Stimulated activated CD8-positive, alpha-beta memory T cell treated with anti-CD3 and anti-CD28 coated beads, Interleukin-4, amount 100 ng/mL, for 48 hours (primary cell): ENCODE measurements at places on chromosomes 7 and 10.

DNA sequence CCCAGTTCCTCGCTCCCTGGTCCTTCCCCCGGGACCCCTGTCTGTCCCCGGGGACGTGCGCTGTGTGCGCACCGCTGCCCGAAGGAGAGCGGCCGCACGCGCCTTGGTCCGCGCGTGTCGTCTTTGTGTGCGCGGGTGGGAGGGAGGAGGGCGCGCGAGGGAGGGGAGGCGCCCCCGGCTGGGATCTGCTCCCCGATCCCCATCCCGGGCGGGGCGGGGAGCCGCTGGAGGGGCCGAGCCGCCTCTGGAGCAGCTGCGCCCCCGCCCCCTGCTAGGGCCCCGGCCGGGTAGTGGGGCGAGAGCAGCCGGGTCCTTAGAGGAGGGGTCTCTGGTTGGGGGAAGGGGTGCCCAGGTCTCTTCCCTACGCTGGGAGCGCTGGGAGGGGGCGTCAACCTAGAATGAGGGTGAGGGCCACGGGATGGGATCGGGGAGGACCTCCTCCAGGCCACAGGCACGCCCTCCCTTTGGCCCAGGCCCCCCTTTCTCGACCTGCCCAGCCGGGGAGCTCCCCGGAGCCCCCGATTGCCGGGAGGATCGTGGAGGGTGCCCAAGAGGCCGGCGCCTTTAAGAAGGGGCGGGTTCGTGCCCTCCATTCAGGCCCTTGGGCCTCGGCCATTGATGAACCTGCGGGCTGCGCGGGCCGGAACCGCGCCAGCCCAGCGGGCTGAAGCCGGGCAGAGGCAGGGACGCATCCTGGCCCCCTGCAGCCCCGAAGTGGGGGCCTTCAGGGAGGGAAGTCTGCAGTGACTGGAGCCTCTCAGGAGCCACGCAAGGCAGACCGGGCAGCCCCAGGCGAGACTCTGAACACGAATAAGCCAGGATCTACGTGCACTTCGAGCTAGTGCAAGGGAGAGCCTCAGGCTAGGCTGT is 678 bp downstream of the SH2B2 start:
- peak; percentile 42 for DNase-seq

GRCh38 chr10:100660945-100661344 is 84.4 kb upstream of the PAX2 start:
- DNase-seq = no peak

DNA sequence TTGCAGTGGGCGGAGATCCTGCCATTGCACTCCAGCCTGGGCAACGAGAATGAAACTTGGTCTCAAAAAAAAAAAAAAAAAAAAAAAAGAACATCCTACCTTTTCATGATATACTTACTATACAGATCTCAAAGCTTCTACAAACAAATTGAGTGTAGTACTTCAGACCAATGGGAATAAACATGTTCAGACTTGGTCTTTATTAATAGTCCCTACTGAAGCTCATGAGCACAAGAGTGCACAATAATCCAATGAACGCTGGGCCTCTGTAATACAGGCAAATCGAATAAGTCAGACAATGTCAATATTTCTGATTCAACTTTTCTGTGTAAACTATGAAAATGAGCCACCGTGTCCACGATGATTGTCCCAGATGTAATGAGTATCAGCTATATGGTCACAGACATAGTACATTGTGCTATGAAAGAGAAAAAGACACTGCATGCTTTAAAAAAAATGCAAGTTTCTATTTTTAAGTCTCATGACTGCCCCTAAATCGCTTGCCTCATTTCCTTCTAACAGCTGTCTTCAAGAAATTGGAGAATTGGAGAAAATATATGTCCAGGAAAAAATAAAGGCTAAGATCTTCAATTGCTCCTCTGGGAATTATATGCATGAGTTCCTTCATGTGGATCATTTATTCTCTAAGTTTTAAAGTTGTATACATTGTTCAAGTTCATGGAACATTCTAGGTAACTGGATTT is 64.0 kb upstream of the CTTNBP2 start:
- no peak for DNase-seq

DNA sequence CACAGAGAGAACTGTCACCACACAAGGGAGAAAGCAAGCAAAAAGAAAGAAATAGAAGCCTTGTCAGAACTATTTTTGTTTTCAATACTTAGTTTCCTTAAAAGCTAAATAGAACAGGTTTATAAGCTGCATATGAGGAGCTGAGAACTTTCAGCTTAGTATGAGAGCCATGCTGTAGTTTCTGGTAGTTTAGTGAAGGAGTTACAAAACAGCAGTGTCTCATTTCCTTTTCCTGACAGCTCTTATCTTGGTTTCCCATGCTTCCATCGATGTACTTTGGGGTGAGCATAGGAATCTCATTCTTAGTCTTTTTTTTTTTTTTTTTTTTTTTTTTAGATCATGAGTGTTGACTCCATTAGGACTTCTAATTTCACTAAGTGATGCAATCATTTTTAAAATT is 8.6 kb upstream of the CHRM2 start:
- DNase-seq = no peak

DNA sequence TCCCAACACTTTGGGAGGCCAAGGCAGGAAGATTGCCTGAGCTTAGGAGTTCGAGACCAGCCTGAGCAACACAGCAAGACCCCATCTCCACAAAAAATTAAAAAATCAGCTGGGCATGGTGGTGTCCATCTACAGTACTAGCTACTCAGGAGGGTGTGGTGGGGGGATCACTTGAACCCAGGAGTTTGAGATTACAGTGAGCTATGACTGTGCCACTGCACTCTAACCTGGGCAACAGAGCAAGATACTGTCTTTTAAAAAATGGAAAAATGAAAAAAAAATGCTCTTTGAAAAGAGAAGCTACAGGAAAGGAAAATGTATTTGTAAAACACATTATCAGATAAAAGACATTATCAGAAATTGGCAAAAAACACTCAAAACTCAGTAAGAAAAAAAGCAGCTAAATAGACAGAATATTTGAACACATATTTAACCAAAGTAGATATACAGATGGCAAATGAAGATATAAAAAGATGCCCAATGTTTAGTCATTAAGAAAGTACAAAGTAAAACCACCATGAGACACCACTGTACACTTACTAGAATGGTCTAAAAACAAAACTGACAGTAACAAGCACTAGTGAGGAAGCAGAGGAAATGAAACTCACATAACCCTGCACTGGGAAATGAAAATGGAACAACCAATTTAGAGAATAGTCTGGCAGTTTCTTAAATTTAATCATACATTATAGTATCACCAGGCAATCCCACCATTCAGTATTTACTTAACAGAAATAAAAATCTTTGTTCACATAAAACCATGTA is 40.5 kb downstream of the NRBF2 start:
- DNase-seq = no peak

- DNase-seq = no peak
These were observed 2.0 kb downstream of the CPA2 start for GRCh38 chr7:130268463-130269317.

- no peak for DNase-seq
These were observed 1.9 kb downstream of the TSPAN33 start for GRCh38 chr7:129146237-129146979.
